ENCODE measurements at places on chromosomes 13 and 19.

GRCh38 chr13:47100214-47100853, 203.5 kb upstream of the HTR2A start:
- DNase-seq = no peak

DNA sequence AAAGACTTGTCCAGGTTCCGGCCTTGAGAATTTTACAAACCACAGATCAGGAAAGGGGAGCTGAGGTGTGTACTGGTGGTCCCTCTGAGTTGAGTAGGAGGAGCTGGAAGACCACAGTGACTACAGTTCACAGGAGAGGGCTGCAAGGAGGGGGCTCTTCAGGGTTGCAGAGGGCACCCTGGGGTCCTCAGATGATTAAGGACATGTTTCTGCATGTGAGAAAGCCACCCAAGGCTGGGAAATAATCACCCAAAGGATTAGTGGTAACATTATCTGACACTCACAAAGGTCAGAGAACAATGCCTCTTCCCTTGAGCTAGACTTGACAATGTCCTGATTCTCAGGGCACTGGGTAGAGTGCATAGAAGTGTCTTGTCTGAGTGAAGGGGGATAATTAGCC, 540.4 kb downstream of the IRS2 start:
- DNase-seq = no peak

DNA sequence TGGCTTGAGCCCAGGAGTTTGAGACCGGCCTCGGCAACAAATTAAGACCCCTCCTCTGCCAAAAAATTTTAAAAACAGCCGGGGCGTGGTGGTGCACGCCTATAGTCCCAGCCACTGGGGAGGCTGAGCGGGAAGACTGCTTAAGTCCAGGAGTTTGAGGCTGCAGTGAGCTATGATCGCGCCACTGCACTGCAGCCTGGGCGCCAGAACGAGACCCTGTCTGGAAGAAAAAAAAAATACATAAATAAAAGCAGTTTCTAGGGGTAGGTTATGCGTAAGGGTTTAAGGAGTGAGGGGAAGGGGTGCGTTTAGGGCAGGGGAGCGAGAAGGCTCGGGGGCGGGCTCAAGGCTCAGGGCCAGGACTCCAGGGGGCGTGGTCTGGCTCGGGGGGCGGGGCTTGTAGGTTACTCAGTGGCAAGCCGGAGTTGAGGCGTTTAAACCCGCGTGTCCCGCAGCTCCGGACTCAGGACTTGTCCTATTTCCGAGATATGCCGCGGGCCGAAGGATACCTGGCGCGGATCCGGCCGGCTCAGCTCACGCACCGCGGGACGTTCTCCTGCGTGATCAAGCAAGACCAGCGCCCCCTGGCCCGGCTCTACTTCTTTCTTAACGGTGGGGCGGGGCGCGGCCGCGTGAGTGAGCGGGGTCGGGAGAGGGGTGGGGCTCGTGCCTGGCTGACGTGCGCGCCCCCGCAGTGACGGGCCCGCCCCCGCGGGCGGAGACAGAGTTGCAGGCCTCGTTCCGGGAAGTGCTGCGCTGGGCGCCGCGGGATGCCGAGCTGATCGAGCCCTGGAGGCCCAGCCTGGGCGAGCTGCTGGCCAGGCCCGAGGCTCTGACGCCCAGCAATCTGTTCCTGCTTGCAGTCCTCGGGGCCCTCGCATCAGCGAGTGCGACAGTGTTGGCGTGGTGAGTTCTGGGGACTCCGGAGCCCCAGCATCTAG, 10.7 kb downstream of the SPACA6 start:
- peak; percentile 94 for DNase-seq

DNA sequence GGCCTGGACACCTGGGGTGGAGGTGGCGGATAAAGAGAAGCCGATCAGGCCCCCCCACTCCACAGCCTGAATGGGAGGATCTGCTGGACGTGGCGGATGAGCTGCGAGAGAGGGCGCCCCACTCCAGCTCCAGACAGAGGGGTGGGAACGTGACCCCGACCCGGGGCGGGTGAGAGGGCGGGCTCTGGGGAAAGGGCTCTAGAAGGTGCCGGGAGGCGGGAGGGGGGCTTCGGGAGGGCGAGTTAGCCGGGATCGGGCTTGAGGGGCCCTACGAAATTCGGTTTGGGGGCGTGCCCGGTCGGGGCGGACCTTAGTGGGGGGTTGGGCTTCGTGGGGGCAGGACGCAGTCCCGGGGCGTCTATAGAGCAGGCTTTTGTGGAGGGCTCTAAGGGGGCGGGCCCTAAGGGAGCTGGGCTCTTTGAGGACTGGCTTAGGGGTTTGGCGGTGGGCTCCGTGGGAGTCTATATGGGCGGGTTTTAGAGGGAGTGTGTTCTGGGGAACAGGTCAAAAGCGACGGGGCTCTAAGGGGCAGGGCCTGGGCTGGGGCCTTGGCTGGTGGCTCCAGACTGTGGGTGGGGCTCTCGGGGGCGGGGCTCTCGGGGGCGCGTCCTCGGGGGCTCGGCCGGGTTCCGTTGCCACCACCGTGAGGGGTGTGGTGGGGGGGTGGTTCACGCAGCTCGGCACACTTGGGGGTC, 4.1 kb upstream of the NANOS3 start:
- DNase-seq = no peak

- DNase-seq = no peak
Measured at GRCh38 chr13:107497661-107498060, 717.7 kb downstream of the LIG4 start.

- no peak for DNase-seq
Measured at GRCh38 chr19:44851427-44851826, 5.3 kb downstream of the NECTIN2 start.

GRCh38 chr13:51240958-51241357, 18.8 kb downstream of the FAM124A start:
- DNase-seq = no peak

- peak; percentile 18 for DNase-seq
Measured at GRCh38 chr19:19053508-19054314, 10.1 kb upstream of the SLC25A42 start.

- DNase-seq = no peak
Measured at GRCh38 chr13:76048675-76049375, 412.7 kb downstream of the LMO7 start.

- DNase-seq = no peak
Measured at GRCh38 chr19:4539693-4540581, at the start of gene LRG1. Gene LRG1 (minus strand): TSS chr19:4540036. CDS start chr19:4540013, 23 bp downstream.

DNA sequence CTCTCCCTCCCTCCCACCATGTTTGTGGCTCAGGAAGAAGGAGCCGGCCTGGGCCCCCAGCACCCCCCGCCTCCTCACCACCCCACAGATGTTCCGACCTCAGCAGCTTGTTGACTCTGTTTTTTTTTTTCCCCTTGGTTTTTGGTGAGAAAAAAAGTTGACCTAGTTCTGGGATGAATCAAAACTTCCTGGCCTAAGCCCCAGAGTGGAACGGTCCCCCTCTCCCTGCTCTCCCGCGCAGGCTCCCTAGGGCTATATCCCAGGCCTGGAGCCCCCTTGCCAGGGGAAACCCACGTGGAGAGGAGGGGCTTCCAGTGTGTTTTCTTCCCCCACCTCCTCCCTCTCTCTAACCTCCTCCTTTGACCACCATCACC, 4.0 kb downstream of the COL5A3 start:
- peak; percentile 55 for DNase-seq

GRCh38 chr13:78772933-78773332, 114.0 kb upstream of the OBI1 start:
- DNase-seq = no peak

DNA sequence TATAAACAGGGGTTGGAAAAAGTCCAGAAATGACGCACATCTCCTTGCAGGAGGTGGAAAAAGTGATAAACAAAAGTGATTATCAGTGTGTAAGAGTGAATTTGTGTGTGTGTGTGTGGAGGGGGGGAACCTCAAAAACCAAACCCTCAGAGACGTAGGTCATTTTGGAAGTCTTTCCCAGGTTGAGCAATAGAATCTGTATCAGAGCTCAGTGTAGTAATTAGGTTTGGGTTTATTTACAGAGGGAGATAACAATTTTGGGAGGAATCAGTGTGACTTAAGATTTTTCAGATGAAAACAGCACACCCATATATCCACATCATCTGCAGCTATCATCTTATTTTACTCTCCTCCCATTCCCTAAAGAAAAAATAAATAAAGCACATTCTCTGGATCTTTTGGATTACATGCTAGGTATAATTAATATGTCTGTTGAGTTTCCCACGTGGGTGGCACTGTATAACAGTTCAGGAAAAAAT, 406.4 kb downstream of the FGF9 start:
- no peak for DNase-seq

- DNase-seq = no peak
Measured at GRCh38 chr13:44088411-44088810, 208.7 kb downstream of the LACC1 start.

DNA sequence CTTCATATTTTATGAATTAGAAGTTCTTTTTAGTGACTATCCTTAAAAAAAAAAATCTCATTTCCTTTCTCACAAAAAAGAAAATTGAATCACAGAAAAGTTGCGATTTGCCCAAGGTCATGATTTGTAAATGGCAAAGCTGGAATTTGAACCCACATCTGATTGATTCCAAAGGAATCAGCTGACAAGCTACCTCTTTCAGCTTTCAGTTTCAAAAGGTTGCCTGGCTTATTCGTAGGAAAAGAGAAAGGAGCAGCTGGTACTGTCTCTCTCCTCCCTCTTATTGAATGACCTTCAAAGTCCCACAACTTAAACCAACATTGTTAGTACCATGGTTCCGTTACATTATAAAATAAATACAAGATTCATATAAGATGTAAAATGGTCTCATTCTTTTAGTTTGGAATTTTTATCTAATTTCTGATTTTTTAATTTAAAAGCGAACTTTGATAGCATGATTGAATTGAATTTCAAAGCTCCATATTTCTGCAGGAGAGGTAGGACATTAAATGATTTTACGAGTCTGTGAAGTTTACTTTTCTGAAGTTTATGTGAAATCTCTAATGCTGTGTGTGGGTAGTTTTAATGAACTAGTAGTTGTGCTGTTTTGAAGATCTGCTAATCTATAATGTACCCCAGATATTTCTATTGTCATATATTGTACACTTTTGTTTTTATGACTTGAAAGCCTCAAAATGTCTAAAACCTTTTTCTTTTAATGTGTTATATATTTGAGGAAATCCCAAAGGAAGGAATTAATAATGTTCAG, 18.5 kb upstream of the KCTD4 start:
- DNase-seq = no peak

- no peak for DNase-seq
Measured at GRCh38 chr13:36362914-36363313, 16.7 kb upstream of the SPART start.

DNA sequence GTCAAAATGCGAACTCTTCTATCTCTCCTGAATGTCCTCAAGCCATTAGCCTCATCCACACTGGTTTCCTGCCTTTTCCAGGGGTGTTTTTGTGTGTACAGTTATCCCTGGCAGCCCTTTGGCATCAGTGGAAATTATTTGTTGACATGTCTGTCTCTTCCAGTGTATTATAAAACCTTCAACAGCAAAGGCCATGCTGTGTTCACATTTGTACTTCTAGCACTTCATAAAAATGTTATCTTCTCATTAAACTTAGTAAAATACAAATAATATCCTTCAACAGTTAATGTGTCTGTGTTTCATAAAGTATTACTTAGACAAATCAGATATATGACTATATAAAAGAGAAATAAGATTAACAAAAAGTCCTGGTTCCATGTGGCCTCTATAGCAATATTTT, 359.5 kb upstream of the ARGLU1 start:
- no peak for DNase-seq

- no peak for DNase-seq
Measured at GRCh38 chr13:46620471-46620870, 67.5 kb downstream of the LRCH1 start.

Data from T-helper 2 cell (primary cell).